CD4-positive, alpha-beta T cell treated with Interleukin-2 at 100 ng/mL for 4 hours (primary cell): ENCODE measurements at places on chromosomes 4 and X.

DNA sequence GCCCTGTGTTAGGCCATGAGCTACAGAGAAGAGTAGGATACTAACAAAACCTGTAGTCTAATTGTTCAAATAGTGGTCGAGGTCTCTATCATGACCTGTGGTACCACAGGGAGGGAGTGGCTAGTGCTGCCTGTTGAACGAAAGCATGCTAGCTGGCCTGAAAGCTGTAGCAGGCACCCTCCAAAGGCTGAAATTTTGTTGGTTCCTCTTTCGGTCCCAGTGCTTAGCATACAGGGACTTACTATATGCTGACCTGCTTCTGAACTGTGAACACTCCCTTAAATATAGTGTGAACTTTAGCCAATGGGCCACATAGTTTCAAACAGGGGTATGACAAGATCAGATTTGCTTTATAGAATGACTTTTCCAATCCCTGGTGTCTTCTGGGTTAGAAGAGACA is 113.4 kb downstream of the PJA1 start:
- DNase-seq, result no peak

- no peak for DNase-seq
These were observed 12.8 kb upstream of the BOD1L1 start for GRCh38 chr4:13640149-13640940.

DNA sequence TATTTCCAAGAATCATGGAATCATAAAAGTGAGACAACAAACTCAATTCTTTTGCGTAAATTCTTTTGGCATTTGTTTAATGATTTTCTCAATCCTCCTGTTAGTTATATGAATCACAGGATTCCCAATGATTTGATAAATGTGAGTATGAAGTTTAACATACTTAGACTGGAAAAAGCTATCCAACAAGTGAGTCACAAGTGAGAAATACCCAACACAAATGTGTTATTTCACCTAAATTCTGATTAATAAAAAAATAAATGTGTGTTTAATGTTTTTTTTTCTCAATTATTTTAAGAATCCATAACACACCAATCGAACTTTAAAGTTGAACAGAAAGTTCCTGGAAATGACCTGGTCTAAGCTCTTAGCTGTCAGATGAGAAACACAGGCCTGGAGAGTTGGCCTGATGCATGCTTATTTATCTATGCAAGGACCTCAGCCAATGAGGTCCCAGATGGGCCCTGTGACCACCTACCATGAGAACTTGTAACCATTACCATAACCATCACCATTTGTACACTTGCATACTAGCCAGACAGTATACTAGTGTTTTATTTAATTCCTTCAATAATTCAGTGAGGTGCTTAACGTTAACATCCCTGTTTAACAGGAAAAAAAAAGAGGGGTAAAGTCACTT is 386.7 kb downstream of the SPRY1 start:
- DNase-seq, result no peak

DNA sequence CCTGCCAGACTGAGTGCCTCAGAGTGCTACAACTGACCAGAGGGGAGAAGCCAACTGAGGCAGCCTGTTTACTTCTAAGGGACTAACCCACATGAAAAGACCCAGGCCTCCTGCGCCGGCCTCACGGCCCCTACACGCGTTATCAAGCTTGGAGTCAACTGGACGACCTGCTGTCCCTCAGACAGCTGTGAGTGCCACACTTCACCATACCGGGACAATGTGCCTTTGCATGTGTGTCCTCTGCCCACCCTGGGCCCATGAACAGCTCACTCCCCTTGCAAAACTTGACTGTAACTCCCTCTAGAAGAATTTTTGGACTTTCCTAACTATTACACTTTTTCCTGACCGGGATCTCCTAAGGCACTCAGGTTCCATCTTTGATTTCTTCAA is 1.8 kb downstream of the NOP14 start:
- DNase-seq, result no peak

- no peak for DNase-seq
These were observed 175.1 kb upstream of the KIT start for GRCh38 chr4:54482529-54483200.

DNA sequence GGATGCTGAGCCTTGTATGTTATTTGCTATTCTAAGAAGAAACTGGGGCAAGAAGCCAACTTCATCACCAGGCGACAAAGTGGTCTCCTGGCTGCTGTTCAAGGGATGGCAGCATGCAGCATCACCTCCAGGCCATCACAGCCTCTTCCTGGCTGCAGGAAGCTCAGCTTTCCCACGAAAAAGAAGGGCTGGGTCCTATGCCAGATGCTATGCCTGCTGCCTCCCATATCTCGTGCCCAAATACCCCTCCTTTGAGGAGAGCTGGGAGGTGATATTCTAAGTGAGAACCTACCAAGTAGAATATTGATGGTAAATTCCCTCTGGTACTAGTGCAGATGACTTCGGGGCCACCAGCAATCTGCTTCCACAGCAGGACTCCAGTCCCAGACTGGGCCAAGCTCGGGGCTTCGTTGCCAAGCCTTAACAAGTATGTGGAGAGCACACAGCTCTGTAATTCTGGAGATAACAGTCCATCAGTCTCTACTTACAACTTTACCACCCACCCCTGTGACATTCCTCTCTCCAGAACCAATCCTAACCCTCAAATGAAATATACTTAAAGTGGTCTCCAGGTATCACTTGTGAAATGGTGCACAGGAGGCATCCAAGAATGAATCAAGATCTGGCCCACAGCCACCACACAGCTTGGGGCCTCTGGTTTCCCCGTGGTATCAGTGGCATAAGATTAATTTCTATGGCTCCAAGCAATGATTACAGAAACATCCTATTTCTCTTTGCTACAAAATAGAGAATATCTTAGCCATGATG is 149.3 kb downstream of the PALLD start:
- no peak for DNase-seq

DNA sequence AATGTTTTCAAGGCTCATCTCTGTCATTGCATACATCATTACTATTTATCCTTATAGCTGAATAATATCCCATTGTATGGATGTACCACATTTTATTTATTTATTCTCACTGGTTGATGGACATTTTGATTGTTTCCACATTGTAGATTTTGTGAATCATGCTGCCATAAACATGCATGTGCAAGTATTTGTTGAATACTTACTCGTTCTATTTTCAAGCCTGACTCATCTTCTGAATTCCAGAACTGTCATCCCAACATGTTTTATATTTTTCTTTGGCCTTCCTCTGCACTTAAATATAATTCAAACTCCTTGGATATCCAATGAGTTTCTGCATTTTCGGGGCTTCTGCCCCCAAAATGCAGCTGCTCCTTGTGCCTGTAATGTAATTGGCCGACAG is 77.6 kb downstream of the MXRA5 start:
- DNase-seq, result no peak

- no peak for DNase-seq
These were observed 97.9 kb downstream of the ADRA2C start for GRCh38 chr4:3863841-3864741.

DNA sequence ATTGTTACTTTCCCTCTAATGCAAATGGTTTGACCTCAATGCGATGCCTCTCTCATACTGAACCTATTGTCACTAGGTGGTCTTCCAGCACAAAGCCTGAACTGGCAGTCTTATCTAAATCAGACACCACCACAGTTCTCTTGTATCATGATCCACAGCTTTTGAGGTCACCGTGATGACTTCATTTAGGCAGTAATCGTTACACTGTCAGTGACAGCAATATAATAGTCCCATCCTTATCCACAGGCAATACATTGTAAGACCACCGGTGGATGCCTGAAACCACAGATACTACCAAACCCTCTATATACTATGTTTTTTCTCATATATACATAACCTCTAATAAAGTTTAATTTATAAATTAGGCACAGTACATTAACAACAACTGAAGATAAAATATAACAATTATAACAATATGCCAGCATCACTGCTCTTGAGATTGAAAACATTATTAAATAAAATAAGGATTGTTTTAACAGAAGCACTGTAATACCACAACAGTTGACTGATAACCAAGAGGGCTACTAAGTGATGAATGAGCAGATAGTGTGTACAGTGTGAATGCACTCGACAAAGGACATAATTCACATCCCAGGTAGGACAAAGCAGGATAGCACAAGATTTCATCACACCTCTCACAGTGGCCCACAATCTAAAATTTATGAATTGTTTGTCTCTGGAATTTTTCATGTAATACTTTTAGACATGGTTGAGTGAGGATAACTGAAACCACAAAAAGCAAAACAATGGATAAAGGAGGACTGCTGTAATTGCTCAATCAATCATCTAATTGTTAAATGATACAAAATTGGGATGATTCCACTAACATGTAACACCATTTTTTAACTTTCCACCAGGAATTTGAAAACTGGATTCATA is 419.4 kb downstream of the CENPC start:
- no peak for DNase-seq

DNA sequence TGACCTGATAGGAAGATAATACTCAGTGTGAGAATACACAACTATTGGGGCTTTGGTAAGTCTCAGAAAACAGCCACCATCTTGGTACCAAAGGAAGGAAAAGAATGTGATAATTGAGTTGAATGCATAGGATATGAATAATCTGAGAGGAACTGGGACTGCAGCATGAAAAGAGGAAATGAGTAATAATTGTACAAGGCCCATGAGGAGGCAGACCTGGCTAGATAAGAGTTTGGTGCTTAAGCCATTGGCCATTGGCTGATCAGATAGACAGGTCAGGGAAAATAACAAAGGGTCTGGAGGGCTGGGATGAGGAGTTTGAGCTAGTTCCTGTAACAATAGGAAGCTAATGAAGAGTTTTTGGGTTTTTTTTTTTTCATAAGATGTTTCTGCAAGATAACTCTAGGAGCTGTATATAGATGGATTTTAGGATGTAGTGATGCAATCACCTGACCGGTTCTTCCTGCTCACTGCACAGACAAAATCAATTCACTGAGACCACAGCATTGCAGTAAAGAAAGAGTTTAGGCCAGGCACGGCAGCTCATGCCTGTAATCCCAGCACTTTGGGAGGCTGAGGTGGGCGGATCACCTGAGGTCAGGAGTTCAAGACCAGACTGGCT is 5.3 kb upstream of the TRMT2B start:
- no peak for DNase-seq

DNA sequence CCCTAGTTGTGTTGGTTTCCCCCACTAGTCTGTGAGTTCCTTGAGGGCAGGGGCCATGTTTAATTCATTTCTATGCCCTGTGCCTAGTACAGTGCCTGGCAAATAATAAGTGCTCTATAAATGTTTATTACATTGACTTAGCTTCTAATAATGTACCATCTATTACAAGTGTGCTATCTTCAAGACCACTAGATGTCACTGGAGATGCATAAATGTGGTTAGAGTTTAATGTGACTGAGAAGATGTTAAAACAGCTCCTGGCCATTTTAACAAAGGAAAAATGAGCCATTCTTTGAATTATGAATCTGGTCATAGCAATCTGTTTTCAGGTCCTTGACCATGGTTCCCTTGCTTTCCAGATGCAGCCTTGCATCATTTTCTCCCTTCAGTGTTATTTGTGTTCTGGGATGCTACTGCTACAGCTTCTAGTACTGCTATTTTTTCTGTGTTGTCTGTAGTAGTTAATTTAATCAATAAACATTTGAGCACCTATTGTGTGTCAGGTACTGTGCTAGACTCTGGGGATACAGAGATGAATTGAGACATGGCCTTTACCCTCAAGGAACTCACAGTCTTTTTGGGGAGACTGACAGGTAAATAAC is 43.2 kb downstream of the SLC9A6 start:
- DNase-seq, result peak; percentile 60

DNA sequence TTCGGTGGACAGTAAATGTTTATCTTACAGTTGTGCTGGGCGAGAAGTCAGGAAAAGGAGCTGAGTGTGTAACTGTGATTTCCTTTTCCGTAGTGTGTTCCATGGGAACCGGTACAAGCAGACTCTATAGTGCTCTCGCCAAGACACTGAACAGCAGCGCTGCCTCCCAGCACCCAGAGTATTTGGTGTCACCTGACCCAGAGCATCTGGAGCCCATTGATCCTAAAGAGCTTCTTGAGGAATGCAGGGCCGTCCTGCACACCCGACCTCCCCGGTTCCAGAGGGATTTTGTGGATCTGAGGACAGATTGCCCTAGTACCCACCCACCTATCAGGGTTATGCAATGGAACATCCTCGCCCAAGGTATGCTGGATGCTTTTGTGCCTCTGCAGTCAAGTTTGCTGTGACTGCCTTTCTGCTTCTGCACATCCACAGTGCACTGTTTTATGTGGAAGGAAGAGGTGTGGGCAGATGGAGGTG is 27.4 kb downstream of the NOCT start:
- DNase-seq, result no peak

DNA sequence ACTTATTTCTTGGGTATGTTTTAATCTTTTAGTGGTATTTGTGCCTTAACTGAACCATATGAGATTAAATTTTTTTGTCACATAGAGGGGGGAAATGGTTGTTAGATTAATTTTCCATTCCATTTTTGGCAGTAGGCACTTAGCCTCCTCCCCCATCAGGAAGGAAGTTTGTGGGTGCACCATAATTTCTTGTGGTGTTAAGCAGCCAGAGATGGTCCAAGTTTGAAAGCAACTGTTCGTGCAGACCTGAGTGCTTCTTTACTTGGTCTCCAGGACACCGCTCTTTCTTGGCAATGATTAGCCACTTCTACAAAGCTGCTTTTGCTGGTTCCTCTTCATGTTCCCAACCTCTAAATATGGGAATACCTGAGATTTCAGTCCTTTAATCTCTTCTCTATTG is 92.7 kb upstream of the RPL34 start:
- peak; percentile 28 for DNase-seq

DNA sequence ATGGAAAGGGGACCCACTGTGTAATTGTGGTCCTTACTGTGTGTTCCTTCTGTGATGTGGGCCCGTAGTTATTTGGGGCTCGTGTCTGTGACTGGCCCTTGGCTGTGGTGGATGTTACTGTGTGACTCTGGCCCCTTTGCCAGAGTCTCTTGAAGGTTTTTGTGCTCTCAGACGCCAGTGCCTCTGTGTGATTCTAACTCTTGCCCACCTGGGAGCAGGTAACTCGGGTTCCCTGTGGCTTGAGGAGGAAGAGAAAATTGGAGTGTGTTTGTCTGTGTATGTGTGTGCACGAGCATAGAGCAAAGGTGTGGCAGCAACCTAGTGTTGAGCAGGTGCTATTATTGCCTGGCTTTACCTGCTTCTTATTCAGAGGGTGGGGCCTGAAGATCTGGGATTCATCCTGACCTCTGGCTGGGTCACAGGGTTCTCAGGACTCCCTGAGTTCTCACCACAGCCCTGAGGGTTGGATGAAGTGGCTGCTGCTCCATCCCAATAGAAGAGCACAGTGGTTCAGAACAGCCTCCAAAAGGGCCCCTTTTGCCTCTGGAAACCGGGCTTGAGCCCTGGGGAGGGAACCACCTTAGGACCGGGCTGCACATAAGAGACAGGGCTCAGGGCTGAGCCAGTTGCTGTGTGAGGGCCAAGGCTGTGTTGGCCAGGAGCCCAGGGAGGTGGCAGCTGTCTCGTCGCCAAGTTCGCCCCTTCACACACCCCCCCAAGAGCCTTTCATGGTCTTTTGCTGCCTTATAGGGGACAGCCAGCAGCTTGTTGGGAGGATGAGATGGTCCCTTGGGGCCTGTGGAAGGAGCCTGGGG is 1.3 kb downstream of the RBM10 start:
- DNase-seq, result no peak

GRCh38 chrX:101462892-101463291 is 22.4 kb upstream of the ARMCX4 start:
- no peak for DNase-seq

GRCh38 chrX:46626566-46626965 is 53.0 kb downstream of the CHST7 start:
- peak; percentile 36 for DNase-seq

GRCh38 chrX:12234534-12235329 is 96.5 kb downstream of the FRMPD4 start:
- DNase-seq, result no peak

- DNase-seq, result no peak
These were observed 2.7 kb downstream of the EXOC1L start for GRCh38 chr4:55822329-55822728.
